ENCODE measurements at places on chromosomes 12 and 14.

DNA sequence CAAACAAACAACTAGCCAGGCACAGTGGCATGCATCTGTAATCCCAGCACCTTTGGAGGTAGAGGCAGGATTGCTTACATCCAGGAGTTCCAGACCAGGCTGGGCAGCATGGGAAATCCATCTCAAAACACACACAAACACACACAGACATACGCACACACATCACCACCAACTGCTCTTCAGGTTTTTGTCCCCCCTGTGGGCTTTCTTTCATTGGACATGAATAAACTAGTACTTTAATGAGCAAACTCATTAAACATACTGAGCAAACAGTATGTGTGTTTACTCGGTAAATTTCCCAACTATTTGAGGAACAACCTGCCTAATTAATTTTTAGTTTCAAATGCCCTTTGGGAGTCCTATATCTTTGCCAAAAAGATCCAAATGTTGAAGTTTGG, 10.1 kb upstream of the RASSF3 start:
- no peak for DNase-seq

DNA sequence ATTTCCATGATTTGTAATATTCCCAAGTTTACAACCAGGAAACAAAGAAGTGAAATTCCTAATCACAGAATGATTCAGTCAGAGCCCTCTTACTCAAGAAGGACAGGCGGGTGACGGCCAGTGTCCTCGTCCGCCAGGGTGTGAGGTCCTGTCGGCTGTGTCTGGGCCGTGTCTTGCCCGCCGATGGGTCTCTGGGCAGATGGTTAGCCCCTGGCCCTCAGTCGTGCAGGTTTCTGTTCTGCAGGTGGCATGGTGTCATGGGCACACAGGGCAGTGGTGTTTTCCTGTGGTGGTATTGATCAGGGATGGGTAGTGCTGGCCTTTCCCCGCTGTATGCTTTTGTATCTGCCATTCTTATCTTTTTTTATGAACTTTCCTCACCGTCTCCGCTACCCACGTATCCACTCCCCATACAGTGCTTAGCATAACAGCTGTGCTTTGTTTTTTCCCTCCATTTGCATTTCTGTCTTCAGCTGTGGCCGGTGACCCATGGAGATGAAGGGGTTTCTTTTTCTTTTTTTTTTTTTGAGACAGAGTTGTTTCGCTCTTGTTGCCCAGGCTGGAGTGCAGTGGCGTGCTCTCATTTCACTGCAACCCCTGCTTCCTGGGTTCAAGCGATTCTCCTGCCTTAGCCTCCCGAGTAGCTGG, 100.7 kb downstream of the TSPAN9 start:
- no peak for DNase-seq

DNA sequence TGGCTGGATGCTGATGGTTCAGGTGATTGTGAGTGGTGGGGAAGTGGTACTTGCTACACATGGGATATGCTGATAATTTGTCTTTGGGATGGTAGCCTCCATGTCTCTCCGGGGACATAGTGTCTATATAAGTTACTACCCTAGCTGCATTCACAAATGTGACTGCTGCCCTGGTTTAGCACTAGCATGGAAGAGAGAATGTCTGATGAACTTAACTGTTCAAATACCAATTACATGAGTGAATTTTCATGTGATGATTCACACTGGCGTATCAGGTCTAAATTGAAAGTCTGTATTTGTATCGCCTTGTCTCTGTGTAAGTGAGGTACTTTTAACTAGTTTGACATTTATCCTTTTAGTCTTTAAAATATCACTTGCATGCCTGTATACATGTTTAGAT, 34.4 kb downstream of the ATF7IP start:
- DNase-seq: peak; percentile 52

DNA sequence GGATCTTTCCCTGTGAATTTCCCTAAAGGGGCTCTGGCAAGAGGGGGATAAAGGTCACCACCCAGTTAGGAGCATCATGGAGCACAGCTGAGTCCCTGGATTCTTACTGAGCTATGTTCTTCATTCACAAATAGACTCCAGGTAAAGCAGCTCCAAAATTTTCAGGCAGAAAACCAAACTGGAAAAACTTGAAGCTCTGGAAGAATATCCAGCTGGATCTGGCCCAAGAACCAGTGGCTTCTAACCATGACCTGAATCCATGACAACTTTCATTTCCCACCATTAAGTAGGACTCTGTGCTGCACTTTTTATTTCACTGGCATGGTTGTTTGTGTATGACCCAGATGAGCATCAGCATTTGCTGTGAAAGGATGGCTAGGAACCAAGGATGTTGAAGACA, 180.4 kb upstream of the FKBP4 start:
- DNase-seq: no peak

DNA sequence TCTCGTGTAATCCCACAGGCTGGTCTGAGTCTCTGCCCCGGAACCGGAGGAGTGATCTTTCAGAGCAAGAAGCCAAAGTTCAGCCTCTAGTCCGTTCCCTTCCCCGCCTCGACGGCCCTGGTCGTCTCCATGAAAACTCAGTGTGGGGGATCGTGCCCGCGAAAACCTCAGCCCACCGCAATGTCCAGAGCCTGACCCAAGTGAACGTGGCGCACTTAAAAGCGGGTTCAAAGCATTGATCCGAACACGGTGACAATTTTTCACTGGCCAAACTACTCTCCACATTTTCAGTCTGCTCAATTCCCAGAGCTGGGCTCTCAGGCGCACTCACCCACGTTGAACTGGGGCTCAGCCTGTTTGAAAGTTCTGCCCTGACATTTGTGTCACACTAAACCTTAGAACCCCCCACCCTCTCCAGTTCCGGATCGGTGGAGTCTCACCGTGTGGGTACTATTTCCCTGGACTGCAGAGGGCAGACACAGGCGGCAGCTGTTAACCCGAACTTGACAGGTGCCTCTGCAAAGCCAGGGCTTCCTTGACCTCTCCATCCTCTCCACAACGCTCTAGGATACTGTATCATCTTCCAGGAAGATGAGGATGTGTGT, 886 bp upstream of the PRICKLE1 start:
- DNase-seq: no peak

DNA sequence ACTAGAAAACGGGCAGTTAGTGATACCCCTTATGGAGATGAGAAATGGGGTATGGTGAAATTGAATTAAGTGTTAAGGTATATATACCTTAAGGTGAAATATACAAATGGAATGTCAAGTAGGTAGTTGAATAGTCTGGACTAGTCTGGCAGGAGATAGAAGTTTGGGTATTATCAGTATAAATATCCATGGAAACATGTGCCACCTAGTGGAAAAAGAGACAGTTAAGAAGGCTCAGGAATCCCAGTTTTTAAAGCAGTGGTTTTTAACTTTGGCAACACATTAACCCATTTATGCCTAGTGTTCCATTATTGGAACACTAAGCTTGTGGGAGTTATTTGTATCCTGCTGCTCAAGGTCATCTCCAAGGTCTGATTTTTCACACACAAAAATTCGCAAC, 38.6 kb upstream of the TPH2 start:
- peak; percentile 13 for DNase-seq

DNA sequence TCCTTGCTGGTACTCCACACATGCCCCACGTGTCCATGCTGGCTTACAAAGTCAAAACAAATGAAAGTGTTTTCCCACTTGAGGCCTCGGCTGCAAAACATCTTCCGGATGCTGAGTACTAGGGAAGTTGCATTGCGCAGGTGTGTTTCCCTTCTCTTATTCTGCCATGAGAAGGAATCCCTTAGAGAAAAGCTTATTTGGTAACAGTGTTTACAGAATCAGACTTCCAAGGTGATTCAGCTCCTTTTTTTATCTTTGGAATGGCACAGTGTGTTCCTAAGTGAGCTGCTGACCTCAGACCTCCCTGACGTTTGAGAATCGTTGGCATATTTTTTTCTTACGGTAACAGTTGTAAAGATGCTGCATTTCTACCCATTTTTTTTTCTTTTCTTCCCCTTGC, 211.3 kb downstream of the ESR2 start:
- DNase-seq: peak; percentile 91

- peak; percentile 48 for DNase-seq
Measured at GRCh38 chr14:103518422-103519042, 4.1 kb downstream of the CKB start.

- DNase-seq: peak; percentile 17
Measured at GRCh38 chr14:42469637-42470426, 863.2 kb downstream of the LRFN5 start.

GRCh38 chr12:131362291-131363211, 348.3 kb upstream of the SFSWAP start:
- DNase-seq: no peak

DNA sequence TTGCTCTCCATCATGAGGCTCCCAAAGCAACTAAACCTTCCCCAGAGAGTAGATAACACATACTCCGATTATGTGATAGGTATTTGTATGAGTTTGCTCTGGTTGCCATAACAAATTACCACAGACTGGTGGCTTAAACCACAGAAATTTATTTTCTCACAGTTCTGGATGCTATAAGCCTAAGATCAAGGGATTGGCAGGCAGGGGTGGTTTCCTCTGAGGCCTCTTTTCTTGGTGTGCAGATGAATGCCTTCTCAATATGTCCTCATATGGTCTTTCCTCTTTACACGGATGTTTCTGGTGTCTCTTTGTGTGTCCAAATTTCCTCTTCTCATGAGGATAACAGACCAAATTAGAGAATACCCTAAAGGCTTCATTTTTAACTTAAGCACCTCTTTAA, 285.8 kb upstream of the GRIP1 start:
- peak; percentile 6 for DNase-seq

DNA sequence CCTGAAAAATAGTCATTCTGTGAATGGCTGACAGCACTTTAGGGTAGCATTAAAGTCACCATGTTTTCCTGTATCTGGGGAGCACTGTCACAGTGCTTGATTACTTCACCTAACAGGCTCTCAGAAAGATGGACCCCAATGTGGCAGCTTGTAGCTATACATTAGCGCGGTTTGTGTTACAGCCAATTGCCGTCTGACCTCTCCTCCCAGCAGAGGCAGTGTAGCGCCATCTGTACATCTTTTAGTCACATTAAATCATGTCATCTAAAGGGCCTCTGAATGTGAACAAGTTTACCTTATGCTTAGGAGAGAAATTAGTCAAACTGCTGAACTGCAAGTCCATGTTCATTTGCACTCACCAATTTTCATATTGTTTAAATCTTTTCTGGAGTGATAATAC, 113.7 kb downstream of the LMO3 start:
- DNase-seq: no peak

- DNase-seq: peak; percentile 70
Measured at GRCh38 chr14:33848706-33849454, 102.0 kb downstream of the EGLN3 start.

DNA sequence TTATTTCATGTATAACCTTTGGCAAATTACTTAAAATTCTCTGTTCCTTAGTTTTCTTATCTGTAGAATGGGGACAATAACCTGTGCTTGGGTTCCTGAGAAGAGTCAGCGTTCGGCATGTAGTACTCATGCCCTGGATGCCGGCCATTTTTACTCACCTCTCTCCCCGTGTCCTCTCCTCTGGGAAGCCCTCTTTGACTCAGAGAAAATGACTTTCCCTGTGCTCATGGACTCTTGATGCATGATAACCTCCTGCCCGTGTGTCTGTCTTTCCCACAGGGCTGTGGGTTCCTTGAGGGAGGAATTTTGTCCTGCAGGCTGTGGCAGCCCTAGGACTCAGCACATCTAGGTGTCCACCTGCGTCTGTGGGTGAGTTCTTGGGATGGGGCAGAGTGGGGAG, 5.8 kb upstream of the C1RL start:
- DNase-seq: no peak

DNA sequence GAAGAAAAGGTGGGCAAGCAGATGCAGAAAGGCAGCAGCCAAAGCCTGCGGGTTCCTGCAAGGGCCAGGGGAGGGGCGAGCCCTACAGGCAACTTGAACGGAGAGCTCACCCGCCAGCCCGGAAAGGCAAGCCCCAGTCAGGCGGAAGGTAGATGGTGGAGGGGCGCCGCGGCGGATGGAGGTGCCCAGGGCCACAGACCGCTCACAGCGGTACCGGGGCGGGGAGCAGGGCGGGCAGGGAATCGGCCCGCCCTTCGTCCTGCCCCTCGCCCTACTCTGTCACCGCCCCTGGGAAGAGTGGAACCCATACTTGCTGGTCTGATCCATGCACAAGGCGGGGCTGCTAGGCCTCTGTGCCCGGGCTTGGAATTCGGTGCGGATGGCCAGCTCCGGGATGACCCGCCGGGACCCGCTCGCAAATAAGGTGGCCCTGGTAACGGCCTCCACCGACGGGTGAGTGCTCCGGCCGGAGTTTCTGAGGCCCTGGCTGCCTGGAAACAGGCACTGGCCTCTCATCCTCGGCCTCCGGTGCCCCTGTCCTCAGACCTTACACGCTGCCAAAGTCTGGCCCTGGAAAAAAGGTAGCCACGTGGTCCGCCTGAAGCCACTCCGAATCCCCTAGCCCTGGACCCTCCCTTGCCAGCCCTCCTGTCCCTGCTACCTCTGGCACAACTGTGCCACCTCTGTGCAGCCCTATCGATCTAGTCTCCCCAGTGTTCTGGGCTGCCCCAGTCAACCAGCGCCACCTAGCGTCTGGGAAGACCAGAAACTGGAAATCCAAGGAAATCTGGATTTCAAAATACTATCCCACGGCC, at the start of gene DHRS4:
Gene DHRS4 (plus strand): TSS at position 307 of the 815 bp plus-strand sequence. CDS start 19 bp downstream, at position 326.
- peak; percentile 78 for DNase-seq

DNA sequence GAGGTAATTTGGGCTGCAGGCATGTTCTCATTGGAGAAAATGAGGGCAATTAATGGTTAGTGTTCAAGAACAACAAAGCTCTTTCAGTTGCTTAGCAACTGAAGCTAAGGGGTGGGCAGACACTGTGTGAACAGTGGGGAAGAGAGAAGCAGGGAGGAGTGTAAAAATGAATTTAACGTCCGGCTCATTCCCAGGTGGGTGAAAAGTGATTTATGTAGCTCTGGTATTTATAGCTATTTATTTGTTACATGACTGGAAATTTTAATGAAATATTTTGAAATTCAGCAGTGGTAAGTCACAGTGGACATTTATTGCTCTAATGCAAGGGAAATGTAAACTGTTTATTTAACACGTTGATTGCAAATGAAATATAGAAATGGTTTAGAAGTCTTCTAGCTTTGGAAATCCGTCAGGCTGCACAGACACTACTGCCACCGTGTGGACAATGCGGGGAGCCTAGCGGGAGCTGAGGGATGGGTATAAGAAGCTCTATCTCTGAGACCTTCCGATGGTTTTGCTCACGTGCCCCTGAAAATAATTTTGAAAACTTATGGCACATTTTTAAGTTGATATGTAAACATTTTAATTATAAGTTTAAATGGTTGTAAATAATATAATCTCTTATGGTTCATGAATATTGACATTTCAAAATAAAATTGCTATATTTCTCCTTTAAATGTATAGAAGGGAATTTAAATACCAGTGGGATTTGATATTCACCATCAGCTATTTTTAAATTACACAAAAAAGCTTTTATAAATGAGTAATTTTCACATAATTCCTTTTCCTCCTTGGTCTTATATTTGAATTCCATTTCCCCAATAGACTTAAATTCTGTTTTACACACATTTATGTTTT, 54.4 kb downstream of the E2F7 start:
- DNase-seq: peak; percentile 76

DNA sequence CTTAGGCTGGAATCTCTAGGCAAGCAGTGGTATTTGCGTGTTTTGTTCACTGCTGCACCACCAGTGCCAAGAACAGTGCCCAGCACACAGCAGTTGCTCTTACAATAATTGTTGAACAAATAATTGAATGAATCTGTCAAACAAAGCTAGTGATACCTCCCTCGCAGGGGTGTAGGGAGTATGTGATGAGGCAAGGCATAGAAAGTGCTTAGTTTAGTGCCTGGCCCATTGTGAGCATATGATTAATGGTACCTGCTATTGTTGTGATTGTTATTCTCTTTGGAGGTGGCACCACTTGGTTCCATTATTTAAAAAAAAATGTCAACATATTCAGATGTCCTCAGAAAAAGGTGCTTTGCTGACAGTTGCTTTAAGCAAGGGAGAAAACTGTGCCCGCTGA, 210.1 kb upstream of the TBX3 start:
- DNase-seq: no peak

- peak; percentile 82 for DNase-seq
Measured at GRCh38 chr12:52903285-52903854, 1.5 kb downstream of the KRT8 start.

Measured in fibroblast of pulmonary artery (primary cell).